Nucleus accumbens (tissue), 56 donors: ENCODE measurements at places on chromosomes 3 and 15.

DNA sequence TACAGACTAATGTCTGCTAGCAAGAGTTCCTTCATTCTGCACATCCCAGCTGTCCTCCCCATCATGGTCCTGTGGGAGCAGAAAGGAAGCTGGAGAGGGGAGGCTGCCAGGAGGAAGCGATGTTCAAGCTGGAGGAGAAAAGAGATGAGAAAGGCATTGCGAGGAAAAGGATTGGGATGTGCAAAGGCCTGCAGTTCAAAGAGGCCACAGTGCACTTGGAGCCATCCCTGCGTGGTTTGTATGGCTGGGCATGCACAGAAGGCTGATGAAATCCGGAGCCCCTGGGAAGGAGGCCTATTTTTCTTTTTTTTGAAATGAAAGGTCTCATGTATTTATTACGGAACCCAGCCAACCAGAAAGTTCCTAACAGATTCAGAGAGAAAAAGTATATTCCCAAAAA is 22.8 kb downstream of the AMOTL2 start:
- no peak for DNase-seq

DNA sequence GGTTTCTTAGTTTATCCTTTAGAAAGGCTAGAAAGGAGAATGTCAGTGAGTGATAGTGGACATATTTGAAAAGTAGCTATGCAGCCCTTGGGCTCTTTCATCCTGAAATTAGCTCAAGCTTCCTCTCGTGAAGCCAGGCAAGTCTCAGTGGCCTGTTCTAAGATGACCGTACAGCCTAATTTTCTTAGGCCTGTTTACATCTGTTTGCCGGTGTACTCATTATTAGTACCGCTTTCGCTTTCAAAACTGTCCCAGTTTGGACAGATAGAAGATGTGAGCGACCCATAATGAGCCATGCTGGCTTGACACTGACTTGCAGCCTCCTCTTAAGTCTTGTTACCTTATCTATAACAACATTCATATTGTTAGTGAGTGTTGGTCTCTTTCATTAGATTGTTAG is 5.7 kb upstream of the ARL14 start:
- DNase-seq = no peak

DNA sequence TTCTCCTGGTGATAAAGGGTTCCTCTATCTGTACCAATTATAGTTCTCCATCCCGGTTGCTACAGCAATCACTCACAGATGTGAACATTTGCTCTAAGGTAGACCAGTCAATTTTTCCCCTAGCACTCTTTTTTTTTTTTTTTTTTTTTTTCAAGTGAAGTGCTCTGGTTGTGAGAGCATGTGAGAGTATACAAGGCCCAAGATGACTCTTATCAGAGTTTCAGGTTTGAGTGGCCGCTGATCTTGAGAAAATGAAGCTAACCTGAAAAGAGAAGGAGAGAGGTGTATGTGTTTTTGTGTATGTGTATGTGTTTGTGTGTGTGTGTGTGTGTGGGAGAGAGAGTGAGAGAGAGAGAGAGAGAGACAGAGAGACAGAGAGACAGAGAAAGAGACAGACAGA is 44.4 kb upstream of the OTOL1 start:
- no peak for DNase-seq

- no peak for DNase-seq
Measured at GRCh38 chr3:126292318-126293070, 64.7 kb downstream of the KLF15 start.

DNA sequence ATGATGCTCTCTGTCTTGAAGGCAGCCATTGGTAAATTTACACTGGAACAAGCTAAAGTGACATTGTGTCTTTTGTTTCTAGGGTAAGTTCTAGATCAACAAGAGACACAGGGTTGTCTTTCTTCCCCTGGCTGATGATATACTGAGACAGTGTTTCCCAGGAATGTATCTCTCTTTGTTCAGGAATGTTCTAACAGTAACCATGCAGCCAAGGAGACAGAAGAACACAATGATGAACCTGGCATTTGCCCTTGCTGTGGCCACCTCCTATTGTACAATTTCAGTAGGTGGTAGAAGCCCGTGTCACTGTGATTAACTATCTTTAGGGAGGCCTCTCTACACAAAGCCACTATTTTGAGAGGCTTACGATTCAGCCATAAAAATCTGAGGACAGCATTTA is 130.7 kb downstream of the LRTM1 start:
- no peak for DNase-seq

- DNase-seq = no peak
Measured at GRCh38 chr3:32469151-32469874, 33.3 kb downstream of the CMTM6 start.

- no peak for DNase-seq
Measured at GRCh38 chr3:189721873-189722665, 90.9 kb downstream of the TP63 start.

DNA sequence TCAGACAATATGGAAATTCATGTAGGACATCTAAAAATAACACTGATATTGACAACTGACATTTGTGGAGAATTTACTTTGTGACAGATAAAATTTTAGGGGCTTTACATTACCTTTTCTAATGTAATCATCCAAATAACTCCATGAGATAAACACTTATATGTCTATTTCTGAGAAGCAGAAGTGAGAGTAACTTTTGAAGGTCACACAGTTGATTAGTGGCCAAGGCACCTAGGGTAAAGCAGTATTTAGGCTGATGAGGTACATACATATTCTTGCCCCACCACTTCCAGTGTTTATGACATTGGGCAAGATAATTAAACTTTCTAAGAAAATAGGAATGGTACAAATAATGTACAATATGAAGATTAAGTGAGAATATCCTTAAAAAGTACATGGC is 248.4 kb downstream of the CPNE4 start:
- no peak for DNase-seq

DNA sequence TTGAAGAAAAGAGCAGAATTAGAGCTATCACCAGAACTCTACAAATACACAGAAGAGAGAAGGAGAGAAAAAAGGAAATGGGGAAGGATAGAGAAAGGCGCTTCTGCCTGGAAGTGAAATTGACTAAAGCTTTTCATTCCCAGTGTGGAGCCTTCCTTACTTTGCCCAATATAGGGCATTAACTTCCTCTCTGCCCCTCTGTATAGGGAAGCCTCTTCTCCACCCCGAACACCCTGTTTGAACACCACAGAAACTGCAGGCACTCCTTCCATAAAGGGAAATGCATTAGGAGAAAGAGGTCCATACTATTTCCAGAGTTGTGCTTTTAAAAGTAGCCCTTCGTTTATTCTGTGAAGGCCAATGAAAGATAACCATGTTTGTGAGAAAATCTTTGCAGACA is 248.5 kb downstream of the RAP2B start:
- no peak for DNase-seq

DNA sequence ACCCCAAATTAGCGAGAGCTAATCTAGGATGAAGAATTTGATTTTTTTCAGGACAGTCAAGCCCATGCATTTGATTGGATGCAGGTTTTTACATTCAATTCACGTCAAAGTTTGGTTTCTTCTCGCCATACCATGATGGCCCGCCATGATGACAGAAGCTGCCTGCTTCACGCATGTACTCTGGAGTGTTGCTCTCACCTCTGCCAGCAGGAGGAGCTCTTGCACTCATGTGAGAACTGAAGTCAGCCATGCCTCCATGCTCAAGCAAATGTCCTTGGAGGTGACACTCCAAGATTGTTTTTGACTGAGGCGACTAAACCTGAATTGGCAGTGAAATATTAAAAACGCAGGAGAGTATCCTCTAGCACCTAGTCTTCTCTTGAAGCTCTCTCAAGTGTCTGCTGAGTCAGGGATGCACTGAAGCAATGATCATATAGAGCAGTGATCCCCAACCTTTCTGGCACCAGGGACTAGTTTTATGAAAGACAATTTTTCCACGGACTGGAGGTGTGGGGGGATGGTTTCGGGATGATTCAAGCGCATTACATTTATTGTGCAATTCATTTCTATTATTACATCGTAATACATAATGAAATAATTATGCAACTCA is 120.9 kb downstream of the SAMMSON start:
- peak; percentile 4 for DNase-seq

GRCh38 chr3:98967758-98968157 is 66.3 kb upstream of the DCBLD2 start:
- DNase-seq = no peak

GRCh38 chr3:7166460-7166859 is 305.5 kb downstream of the GRM7 start:
- DNase-seq = no peak

- no peak for DNase-seq
Measured at GRCh38 chr15:53836618-53837017, 77.2 kb upstream of the WDR72 start.

DNA sequence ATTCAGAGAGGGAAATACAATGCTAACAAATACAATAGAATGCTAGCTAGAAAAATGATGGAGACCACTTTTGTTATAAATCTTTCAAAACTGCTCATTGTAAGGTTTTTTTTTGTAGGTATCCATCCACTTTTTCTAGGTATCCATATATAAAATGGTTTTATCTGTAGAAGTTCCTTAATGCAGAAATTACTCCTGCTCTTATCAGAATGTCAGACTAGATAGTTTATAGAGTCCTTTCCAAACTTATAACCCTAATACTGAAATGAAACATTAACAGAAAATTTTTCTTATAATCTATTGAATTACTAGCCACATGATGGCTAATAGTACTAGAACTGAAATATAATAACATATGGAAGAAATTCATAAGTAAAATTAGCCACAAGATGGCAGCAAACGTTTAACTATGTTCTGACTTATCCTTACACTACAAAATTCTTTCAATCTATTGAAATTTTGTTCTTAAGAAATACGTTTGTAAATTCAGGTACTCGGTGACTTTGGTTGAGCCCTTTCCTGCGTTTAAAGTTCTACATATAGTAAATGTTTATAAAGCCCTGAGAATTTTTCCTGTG is 58.5 kb downstream of the ECT2 start:
- DNase-seq = no peak

GRCh38 chr3:153602801-153603200 is 440.8 kb downstream of the RAP2B start:
- DNase-seq = no peak

DNA sequence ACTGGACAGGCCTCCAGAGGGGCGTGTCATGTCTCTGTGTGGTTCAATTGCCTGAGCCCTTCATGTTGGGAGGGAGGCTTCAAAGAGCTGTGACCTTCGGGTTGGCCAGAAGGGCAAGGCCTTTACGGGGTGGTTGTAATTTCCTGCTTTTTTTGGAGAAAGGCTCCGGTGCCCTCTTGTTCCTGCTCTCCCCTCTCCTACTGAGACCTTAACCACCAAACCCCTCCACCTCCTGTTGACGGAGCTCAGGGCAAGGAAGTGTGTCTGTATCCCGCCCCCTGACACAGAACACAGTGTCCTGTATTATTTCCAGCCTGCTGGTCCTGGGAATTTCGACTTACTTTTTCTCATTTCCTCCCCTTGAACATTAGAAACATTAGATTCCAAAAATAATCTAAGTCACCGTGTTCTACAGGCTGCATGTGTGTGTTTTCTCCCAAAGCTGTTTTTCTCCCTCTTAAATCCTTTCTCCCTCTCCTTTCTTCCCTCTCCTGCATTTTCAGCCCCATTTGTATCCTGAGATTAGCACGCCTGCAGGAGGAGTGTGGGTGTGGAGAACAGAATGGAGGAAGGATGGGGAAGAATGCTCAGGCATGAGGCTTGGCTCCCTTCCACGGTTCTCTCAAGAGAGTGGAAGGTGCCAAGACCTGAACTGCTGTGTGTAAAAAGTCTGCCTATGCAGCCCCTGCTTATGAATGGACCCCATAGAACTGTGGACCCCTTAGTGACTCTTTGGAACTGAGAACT is 285.4 kb upstream of the ROPN1 start:
- no peak for DNase-seq

DNA sequence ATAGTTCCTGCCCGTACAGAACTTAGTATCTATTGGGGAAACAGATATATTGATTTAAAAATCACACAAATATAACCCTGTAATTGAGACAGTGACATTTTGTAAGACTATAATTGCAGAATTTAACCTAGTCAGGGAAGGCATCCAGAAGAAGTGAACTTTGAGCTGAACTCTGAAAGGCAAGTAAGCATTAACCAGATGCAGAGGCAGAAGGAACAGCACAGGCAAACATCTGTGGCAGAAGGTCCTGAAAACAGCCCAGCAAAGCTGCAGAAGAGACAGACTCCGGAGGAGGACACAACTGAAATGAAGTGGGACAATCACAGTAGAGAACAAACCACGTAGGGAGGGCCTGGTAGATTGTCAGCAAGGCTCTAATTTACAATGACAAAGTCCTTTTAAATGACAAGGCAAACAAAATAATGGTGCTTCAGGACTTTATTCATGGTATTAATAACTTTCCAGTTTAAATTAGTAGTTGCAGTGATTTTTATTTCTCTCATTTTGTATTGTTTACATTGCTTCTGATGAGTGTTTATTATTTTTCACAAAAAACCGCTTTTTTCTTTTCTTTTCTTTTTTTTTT is 14.5 kb downstream of the BCL2A1 start:
- DNase-seq = no peak

GRCh38 chr3:159322322-159322939 is 520.6 kb downstream of the MFSD1 start:
- no peak for DNase-seq

DNA sequence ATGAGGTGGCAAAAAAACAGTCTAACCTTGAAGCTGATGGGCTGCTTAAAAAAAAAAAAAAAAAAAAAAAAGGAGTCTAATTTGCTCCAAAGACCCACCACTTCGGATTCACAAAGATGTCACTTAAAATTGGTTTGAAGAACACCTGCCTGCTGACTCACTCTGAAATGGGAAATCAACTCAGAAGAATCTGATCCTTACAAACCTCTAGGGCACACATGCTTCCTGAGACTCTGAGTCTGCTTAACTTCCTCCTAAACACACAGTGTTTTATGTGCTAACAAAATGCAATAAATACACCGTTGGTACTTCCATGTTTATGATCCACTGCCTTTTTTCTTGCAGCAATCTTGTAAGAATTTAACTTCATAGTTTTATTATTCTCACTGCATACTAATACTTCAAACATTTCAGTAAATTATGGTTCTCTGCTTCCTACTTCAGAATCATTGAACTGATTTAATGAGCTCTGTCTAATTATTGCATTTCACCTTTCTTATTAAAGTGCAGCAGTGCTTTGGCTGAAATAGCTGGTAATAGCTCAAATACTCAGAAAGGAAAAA is 73.0 kb upstream of the FRMD4B start:
- no peak for DNase-seq

DNA sequence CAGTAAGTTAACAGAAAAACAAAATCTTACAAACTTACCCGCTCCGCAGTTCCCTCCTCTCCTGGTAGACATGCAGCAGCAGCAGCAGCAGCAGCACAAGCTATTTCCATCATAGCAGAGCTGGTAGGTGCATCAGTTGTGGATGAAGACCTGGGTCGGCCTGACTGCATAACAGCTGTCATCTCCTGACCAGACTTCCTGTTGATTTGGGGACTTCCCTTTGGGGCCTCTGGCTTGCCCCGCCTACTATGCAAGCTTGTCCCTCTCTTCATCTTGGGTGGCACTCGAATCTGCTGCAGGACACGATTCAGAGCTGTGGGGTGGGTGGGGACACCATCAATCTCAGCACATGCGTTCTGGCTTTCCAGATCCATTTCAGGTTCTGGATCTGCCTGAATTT is 65.7 kb downstream of the TMCC1 start:
- DNase-seq = no peak

GRCh38 chr3:4614070-4614469 is 120.9 kb downstream of the ITPR1 start:
- no peak for DNase-seq

- peak; percentile 80 for DNase-seq
Measured at GRCh38 chr3:42772670-42773408, at the start of gene CCDC13. CCDC13 (minus strand) TSS chr3:42773253; CDS start chr3:42758345, 14,908 bp downstream.

- DNase-seq = no peak
Measured at GRCh38 chr15:51846066-51846462, 16.6 kb downstream of the TMOD3 start.
